ENCODE measurements at places on chromosomes 2 and 18.
A peak's percentile ranks its signal among the peaks of the same experiment; 100 is the strongest.

GRCh38 chr18:12305930-12306629 lies 2.0 kb upstream of the TUBB6 start:
- DNase-seq, result no peak

DNA sequence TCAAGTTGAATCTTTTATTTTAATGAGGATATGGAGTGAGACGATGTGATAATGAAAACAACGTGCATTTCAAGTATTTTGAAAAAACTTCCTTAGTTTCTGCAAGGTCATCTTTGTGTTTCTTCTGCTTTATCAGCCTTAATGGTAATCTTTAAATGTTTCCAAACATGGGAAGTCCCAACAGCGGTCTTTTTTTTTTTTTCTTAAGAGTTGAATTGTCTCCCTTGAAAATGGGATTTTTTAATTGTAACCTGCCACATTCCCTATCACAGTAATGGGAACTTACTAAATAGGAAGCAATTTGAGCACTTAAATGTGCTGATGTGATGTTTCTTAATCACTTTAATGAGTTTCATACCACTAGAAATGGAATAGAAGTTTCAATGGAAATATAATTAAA lies 45.8 kb downstream of the ATIC start:
- DNase-seq, result no peak

DNA sequence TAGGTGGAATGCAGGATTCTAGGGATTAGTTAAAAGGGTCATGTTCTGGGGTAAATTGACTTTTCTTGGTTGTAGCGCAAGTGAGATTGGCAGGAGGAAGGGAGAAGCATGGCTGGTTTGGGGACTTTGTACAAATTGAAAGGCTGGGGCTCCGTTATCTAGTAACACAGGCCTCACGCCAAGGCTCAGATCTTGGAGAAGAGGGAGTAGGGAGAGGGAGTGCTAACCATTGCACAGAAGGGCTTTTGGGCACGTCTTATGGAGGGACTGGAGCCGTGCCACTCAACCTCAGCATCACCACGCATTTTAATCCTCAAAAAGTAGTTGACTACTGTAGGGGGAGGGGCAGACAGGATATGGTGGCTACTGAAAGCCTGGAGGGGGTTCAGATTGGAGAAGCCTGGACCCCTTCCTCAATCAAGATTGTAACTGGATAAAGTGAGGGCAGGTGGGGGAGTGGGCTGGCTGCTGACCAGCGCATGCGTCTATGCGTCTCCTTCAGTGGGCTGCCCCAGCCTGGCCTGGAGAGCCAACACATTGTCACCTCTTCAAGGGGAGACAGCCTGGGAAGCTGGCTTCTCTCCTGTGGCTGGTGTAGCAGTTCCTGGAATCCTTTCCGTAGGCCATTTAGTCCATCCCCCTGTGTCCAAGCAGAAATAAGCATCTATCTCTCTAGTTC lies 14.3 kb downstream of the IGFBP5 start:
- DNase-seq, result no peak

DNA sequence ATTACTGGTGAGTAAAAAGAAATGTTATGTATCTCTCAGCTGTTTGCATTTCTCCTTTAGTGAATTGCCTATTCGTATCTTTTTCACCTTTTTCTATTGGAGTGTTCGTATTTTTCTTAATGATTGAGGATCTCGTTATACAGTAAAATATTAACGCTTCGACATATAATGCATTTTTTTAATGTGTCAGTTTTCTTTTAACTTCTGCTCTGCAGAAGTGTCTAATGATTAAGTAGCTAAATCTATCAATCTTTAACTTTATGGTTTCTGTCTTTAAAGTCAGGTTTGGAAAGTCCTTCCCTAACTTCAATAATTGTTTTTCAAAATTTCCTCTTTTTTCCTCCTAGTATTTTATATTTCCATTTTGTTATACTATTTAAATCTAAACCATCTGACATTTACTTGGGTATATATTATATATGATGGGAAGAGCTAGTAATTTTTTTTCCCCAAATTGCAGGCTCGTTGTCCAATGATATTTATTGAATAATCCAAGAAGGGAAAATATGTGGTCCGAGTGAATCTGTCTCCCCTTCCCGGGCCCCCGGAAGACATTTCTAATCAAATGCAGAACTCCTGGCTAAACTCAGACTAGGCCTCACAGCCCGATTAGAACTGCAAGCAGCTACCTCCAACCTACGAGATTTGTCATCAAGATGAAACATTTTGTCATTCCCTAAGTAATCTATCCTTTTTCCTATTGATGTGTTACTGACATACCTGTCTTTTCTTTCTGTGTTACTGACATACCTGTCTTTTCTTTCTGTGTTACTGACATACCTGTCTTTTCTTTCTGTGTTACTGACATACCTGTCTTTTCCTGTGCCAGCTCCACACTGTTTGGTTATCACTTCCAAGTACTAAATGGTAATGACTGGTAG lies 17.2 kb downstream of the PCBP1 start:
- DNase-seq, result peak; percentile 46

DNA sequence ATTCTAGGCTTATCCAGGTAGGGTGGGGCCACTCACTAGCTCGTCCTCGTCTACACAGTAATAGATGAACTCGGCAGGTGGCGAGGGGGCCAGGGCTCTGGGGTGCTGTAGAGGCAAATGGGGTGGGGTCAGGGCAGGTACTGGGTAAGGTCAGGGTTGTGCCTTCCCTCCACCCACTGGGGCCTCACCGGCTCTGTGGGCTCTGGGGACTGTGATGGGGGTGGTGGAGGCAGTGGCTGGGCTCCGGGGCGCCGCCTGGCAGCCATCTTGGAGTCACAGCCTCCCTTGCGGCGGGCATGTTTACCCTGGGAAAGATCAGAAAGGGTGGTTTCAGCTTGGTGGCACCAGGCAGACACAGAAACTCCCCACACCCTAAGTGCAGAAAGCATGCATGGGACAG lies 6.4 kb downstream of the MBD1 start:
- DNase-seq, result no peak

- no peak for DNase-seq
Observed at GRCh38 chr2:85449214-85449588, 30.7 kb downstream of the SH2D6 start.

DNA sequence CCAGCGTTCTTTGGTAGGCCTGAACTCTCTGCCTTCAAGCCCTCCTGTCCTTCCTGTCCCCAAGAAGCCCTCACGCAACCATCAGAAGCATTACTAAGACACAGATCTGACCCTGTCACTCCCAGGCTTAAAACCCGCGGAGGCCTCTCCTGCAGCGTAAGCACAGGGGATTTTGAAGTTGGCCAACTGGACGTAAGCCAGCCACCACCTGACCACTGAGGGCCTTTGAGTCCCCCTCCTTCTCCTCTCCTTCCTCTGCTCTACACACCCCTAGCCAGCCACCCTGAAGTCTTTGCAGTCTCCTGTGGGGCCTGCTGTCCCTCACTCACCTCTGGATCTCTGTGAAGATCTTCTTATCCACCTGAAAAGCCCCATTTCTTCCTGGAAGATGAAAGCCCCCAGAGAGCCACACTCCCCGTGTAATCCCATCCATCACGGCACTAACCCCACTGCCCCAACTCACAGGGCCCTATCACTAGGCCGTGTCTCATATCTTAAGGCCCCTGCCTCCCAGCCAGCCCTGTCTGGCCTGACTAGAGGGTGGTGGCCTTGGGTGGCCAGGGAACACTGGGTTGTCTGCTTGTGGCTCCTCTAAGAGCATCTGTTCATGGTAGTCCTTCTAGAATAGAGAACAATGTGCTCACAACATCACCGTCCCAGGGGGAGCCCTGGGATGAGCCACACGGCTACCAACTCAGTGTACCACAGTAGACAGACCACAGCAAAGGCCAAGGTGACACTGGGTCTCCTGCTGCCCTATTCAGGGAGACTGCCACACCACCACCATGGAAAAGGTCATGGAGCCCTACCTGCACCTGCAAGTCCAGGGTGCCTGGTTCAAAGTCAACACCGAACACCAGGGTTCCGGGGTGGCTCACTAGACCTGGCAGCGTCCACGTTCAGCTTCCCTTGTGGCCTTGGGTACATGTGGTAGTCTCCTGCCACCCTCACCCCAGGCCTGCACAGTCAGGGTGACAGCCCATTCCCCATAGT lies 191.6 kb downstream of the ZBTB7C start:
- DNase-seq, result no peak

DNA sequence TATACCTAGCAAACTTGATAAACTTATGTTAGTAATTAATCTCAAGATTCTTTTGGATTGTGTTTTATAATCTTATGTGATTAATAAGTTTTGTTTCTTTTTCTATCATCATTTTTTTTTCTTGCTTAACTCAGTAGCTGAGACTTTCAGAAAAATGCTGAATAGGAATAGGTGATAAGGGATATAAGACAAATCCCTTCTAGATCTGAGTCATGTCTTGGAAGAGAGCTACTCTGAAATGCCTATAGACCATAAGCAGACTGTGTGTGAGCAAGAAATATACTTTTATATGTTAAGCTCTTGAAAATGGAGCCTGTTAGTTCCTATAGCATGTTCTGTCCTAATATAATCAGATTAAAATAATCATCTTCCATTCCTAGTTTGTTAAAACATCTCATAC lies 29.6 kb downstream of the CYBRD1 start:
- no peak for DNase-seq

DNA sequence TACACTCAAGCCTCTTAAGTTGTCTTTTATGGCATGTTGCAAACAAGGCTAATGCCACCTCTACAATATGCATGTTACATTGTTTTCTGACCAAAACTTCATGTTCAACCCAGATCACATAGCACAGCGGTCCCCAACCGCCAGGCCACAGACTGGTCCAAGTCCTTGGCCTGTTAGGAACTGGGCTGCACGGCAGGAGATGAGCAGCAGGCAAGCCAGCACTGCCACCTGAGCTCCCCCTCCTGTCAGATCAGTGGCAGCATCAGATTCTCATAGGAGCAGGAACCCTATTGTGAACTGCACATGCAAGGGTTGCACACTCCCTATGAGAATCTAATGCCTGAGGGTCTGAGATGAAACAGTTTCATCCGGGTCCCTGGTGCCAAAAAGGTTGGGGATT lies 324.8 kb upstream of the CHAC2 start:
- no peak for DNase-seq

DNA sequence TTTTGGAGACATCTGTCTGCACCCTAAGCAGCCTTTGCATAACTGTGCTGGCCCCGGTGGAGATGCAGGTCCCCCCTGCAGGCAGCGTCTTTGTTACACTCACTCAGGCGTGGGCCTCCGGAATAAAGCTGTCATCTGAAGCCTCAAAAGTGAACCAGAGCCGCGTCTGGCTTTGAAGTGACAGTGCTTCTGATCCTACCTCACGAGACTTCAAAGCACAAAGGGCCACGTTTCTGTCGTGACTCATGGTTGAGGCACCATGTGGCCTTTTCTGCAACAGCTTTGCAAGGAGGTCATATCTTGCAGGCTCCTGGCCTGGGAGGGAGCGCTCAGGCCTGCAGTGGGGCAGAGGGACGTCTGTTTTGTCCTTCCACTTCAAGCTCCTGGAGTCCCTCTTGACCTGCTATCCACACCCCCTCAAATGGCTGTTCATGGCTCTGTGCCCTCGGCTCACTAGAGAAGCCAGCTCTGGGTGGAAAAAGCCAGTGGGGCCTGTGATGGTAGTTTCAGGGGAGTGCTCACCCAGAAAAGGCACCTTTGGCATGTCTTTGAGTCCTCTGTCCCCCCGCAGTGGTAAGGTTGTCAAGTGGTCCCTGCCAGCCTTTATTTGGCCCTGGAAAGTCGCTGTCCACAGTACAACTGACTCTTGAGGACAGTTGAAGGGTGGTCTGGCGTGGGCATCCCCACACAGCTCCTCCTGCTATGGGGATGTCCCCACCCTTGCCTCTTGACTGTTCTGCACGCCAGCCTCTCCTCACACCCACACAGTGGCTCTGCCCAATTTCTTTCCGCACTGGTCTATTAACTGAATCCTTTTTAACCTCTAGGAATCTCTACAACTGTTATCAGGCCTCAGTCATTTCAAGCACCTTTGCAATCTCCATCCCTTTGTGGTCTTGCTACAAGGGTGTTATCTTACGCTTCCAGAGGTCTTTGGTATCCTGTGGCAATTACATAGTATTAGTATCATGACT lies 19.3 kb downstream of the GPR55 start:
- no peak for DNase-seq

DNA sequence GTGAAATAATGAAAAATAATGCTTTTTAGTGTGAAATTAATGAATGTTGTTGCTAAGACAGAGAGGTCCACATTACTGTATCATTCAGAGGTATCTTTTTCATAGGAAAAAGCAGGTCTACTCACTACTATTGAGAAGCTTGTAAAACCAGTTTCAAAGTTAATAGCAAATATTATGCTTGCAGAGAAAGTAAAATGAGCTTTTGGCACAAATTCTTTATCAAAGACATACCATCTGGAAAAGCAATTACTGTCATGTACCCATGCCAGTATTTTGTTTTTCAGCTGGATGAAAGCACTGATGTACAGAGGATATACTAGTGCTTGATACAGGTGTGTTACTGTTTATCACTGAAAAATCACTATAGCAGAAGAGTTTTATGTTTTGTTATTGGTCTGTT lies 77.5 kb downstream of the NCOA1 start:
- DNase-seq, result no peak

DNA sequence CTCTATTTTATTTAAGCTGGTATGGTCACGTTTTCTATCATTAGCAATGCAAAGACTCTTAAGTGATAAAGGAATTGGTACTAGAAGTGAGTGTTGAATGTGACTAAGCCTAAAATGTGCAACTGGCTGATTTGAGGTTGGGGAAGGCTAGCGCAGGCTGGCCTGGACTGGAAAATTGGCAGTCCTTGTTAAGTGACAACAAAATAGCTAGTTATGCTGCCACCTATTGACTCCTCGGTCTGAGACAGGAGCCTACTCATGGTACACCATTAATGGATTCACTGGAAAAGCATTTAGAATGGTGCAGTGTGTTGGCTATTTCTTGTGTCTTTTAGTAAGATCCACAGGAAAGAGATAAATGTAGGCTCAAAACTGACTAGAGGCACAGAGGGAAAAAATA lies 5.7 kb upstream of the WIPF1 start:
- DNase-seq, result no peak

DNA sequence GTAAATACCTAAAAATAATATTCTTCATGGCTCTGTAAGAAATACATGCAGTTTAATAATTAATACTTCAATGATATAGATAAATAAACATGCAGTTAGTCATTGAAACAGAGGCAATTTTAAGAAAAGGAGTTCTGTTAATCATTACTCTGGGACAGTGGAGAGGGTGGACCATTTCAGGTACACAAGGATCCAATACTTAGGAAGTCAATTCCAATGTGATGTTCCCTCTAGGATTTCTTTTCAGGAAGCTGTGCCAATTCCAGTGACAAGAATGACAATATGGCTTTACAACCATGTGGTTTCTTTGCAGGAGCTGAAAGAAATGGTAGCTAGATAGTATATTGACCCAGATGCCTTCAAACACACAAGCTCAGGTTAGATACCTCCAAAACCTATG lies 175.8 kb upstream of the NETO1 start:
- DNase-seq, result no peak
